ENCODE measurements at places on chromosomes 7 and 10.

DNA sequence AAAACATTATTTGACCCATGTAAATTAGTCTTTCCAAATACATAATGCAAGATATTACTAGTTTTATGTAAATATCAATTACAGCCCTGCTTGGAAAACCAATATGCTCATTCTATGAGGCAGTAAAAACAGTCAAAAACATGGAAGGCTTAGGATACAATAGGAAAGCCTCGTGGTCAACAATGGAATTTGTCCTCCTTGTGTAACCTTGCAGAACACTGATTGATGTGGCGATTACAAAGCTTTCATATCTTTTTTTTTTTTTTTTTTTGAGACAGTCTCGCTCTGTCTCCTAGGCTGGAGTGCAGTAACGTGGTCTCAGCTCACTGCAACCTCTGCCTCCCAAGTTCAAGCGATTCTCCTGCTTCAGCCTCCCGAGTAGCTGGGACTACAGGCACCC lies 157.3 kb upstream of the BET1 start:
- no peaks in the 10 kb centered on the region for H3K27me3 ChIP-seq
- no peak overlapping the region for H3K4me3 ChIP-seq
- no peaks in the 10 kb centered on the region for H3K4me1 ChIP-seq
- H3K27ac ChIP-seq: no peak overlapping the region
- no peak for DNase-seq
- no peaks in the 10 kb centered on the region for H3K36me3 ChIP-seq

DNA sequence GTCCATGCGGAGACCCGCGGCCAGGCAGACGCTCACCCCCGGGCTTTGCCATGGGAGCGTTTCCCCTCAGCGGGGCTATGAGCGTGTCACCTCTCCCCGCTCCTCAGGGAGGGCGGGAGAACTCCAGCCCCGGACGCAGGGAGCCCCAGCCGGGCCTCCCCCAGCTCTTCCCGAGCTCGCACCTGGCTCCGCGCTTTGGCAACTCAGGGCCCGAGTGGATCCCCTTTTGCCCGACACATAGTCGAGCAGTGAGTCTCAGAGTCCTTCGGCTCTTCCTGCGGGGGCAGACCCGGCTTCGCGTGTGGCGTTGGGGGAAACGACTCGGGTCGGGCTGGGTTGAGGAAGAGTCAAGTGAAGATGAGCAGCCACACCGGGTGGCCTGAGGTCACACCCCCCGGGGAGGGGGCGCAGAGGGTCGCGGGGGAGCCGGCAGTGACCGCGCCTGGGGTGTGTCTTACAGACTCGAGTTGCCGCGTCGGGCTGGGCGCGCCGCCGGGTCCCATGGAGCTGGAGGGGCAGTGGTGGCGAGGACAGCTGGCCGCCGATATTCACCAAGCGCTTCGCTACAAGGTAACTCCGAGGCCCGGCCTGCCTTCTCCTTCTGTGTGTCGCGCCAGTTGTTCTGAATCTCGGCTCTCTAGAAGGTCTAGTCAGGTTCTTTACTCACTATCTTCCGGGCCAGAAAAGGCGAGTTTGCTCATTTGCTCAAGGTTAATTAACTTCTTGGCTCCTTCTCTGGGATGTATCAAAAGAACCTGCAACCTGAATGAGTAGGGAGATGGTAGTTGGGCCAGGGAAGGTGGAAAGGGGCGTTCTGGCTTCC lies 721 bp downstream of the CCNJ start:
- DNase-seq: peak; percentile 67
- no peaks in the 10 kb centered on the region for H3K36me3 ChIP-seq
- H3K4me3 ChIP-seq: peak overlapping the region; percentile 59
- no peaks in the 10 kb centered on the region for H3K27me3 ChIP-seq
- no peaks in the 10 kb centered on the region for H3K4me1 ChIP-seq

- no peak for DNase-seq
- no peaks in the 10 kb centered on the region for H3K27me3 ChIP-seq
- peaks cover 3% of the 10 kb centered on the region for H3K4me1 ChIP-seq
- no peaks in the 10 kb centered on the region for H3K36me3 ChIP-seq
- no peak overlapping the region for H3K4me3 ChIP-seq
These were observed 154.0 kb upstream of the C7orf33 start for GRCh38 chr7:148436571-148436970.

DNA sequence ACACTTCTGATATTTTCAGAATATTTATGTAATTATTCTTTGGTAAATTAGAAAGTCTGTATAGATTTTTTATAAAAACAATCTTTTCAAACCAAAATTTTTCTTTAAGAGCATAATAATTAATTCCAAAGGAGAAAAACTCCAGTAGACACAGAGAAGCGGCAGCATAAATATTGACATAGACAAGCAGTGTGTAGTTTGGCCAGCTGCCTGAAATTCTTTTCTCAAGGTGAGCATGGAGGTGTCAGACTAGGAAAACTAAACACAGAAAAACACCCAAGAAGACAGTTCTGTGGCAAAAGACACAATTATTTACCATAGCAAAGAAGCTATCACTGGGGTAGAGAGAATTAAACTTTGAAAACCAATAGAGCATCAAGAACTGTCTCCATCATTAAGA lies 82.4 kb downstream of the KLF6 start:
- no peaks in the 10 kb centered on the region for H3K27me3 ChIP-seq
- DNase-seq: no peak
- H3K36me3 ChIP-seq: no peaks in the 10 kb centered on the region
- H3K4me1 ChIP-seq: peaks cover 7% of the 10 kb centered on the region
- H3K4me3 ChIP-seq: no peak overlapping the region

GRCh38 chr7:148982654-148983199 lies 45.6 kb downstream of the PDIA4 start:
- H3K4me1 ChIP-seq: no peaks in the 10 kb centered on the region
- H3K27ac ChIP-seq: no peak overlapping the region
- H3K27me3 ChIP-seq: no peaks in the 10 kb centered on the region

- no peak overlapping the region for H3K27ac ChIP-seq
- H3K4me3 ChIP-seq: no peak overlapping the region
These were observed 222.4 kb upstream of the ANKRD30A start for GRCh38 chr10:36903040-36903439.

DNA sequence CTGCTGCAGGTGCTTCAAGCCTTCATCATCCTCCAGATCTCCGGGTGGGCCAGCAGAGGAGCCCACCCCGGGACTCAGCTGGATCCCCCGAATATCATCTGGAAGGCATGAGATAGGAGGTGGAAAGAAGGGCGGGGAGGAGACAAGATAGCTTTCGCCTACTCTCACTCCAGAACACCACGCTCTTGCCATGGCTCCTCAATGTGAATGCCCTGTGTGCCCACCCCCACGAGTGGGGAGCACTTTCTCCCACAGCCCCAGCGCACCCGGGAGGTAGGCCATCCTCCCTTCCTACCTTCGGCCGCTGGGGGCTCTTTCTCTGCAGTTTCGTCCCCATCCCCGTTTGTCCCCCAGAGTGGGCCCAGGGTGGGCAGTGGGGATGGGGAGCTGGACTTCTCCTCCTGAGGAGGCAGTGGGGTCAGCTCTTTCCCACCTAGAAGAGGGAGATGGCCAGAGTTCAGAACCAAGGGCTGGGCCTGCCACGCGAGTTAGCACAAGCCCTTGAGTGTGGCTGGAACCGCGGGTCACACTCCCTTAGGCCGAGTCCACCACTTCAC lies 8.9 kb downstream of the GIGYF1 start:
- H3K27ac ChIP-seq: no peak overlapping the region
- H3K27me3 ChIP-seq: no peaks in the 10 kb centered on the region
- no peaks in the 10 kb centered on the region for H3K4me1 ChIP-seq
- no peak for DNase-seq

DNA sequence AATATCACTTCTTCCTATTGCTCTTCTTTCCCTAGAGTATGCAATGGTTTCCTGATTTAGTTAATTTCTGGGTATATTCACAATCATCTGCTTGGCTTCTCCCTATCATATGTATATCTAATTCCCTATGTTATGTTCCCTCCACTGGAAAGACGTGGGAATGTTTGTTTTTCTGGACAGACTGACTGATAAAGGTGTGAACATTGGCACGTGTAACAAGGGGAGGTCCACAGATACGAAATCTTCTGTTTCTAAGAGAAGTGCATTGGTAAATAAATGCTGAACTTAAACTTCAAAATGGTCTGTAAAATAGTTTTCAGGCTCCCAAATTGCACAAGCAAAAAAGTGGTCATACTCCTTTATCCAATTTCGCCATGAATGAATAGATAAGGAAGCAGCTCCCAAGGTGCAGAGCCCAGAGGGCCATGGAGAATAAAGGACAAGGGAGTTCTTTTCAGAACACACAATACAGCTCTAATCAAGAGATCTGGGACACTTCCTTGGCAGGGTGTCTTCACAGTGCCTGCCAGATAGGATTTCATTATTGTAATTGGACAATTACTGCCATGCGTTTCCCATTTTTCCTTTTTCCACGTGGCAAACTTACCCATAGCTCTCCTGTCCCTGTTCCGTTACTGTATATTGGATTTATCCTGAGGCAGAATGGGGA lies 141.9 kb downstream of the RNF133 start:
- no peak overlapping the region for H3K4me3 ChIP-seq
- H3K27ac ChIP-seq: no peak overlapping the region
- no peaks in the 10 kb centered on the region for H3K27me3 ChIP-seq

DNA sequence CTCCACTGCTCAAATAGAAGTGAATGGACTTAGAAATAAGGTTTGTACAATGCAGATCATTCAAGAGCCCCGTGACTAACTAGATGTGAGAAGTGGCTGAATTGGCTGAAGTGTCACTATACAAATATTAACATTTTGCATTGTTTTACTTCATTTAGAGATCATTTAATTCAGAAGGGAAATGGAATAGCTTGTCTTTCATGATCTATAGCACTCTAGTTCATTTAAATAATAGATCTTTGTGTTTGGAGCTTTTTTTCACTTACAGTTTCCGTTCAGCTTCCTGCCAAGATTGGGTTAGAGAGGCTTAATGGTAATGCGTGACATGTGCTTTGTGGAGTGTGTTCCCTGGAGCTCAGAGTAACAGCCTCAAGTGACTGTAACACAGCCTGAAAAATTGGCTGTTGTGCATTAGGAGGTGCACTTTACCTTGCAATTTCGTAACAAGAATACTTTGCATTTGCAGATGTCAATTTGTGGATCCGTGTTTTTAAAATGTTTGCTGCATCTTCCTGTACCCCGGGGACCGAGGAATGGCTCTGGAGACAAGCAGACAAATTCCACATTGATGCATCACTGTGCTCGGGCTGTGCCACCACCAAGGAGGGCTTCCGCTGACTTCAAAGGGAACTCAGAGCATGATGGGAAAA lies 170.3 kb downstream of the NRP1 start:
- DNase-seq: peak; percentile 58
- no peaks in the 10 kb centered on the region for H3K27me3 ChIP-seq
- no peak overlapping the region for H3K4me3 ChIP-seq
- no peak overlapping the region for H3K27ac ChIP-seq
- peaks cover 2% of the 10 kb centered on the region for H3K4me1 ChIP-seq

DNA sequence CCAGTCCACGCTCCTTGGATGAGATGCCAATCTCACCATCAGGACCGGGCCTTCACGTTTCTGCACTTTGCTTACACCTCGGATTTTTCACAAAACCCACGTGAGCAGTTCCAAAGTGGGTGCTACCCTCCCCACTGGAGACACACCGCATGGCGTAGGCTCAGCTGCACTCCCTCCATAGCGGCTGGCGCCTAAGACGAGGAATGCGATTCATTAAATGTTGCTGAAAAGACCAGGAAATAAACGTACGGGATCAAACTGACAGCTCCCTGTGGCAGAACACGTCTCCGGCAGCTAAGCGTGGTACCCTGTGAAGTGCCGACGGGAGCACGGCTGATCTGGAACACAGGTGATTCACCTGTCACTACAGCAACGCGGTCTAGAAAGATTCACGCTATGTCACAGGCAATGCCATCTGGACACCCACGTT lies 209.0 kb downstream of the DIP2C start:
- no peak for DNase-seq
- no peaks in the 10 kb centered on the region for H3K36me3 ChIP-seq
- H3K27me3 ChIP-seq: no peaks in the 10 kb centered on the region
- no peak overlapping the region for H3K4me3 ChIP-seq
- H3K4me1 ChIP-seq: no peaks in the 10 kb centered on the region

DNA sequence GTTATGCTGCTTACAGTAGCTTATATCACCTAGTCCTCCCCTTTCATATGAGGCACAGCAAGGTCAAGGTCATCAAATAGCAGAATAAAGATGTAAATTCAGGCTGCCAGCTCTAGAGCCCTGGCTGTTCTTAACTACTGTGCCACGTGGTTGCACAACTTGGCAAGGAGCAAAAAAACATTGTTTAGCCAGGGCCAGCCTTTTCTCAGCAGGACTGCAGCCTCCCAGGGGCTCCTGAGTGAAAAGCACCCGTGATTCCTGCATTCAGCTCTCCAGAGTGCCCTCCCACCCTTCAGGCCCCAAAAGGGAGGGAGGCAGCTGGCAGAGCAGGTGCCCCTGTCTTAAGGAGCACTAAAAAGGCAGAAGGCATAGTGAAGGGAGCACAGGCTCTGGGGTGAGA lies 31.8 kb upstream of the TM9SF3 start:
- no peaks in the 10 kb centered on the region for H3K4me1 ChIP-seq
- H3K27me3 ChIP-seq: no peaks in the 10 kb centered on the region
- no peak overlapping the region for H3K4me3 ChIP-seq
- no peak for DNase-seq
- no peak overlapping the region for H3K27ac ChIP-seq

DNA sequence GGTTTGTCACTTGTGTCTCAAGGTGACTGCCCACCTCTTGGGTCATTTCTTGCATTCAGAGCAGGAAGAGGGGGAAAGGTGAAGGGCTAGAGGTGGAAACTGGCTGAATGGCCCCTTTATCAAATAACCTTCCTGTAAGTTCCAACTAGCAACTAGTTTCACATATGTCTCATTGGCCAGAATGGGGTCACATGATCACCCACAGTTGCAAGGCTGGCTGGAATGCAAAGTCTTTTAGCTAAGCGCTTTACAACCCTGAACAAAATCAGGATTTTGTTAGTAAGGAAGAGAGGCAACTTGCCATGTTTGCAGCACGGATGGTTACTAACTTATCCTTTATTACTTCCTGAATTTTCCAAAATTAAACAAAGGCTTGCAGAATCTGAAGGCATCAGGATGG lies 156.3 kb downstream of the EMX2 start:
- no peak for DNase-seq
- H3K27me3 ChIP-seq: no peaks in the 10 kb centered on the region
- no peaks in the 10 kb centered on the region for H3K4me1 ChIP-seq
- no peaks in the 10 kb centered on the region for H3K36me3 ChIP-seq

DNA sequence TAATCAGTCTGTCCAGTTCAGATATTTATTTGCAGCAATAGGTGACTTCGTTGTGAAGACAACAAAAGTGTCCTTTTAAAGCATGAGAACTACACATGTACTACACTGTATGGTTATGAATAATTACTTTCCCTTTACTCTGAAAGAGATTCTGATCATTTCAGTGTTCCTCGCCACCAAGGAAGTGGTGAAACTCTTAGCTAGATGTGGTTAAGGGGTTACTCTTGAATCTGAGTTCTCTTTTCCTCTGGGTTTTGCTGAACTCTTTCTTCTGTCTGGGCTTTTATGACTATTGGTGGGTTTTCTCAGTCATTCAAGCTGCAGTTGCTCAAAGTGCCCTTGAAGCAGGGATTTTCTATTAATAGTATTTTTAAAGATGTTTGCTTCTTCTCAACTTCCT lies 127.9 kb upstream of the SEM1 start:
- no peaks in the 10 kb centered on the region for H3K27me3 ChIP-seq
- no peaks in the 10 kb centered on the region for H3K36me3 ChIP-seq
- H3K4me1 ChIP-seq: no peaks in the 10 kb centered on the region
- no peak overlapping the region for H3K4me3 ChIP-seq
- DNase-seq: no peak
- H3K27ac ChIP-seq: no peak overlapping the region

- H3K36me3 ChIP-seq: no peaks in the 10 kb centered on the region
- no peak overlapping the region for H3K4me3 ChIP-seq
- no peak overlapping the region for H3K27ac ChIP-seq
These were observed 53.5 kb downstream of the ZNF467 start for GRCh38 chr7:149719912-149720335.
